Left lung (tissue), 14 donors: ENCODE measurements at places on chromosomes 6 and 20. TPM values are rescaled to one million over a fixed set of nuclear protein-coding genes. Genes with fewer than 3 reads are reported as not detected.

DNA sequence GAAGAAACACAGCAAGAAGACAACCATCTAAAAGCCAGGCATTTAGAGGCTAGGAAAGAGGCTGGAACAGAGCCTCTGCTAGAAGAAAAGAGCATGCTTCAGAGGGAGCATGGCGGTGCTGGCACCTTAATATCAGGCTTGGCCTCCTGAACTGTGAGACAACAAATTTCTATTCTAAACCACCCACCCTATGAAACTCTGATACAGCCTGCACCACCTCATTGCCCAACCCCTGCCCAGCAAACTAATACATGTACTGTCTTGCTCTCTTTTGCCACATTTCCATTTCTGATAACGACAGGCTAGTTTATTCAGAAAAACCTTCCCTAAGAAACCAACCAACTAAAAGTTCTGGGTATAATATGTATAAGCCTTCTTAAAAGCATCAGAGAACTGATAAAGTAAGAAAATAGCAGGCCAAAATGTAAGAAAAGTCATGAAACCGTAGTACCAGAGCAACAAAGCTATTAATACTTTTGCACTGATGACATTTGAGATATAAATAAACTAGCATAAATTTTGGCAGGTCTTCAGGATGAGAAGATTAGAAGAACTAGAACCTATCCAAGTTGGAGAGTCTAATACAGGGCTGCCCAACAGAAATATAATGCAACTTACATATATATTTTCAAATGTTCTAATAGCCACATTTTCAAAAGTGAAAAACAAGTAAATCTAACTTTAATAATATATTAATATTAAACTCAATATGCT lies 184.7 kb upstream of the HSF2 start:
- no peak for DNase-seq

DNA sequence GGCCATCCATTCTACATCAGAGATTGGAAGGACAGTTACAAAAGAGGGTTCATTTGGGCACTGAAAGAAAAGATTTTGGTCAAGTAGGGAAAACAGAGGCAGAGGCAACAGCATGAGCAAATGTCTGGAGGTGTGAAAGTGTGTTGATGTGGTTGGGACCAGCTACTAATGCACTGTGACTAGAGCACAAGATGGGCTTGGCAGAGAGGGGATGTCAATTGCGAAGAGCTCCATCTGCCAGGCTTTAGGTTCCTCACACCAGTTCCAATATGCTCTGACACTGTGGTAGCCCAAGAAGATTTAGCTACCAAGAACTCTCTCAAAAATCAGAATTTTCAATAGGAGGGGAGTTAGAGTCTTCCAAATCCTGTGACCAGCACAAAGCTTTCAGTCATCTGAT lies 42.1 kb downstream of the TRAF3IP2 start:
- no peak for DNase-seq

GRCh38 chr6:147752689-147753403 lies 244.4 kb downstream of the SAMD5 start:
- no peak for DNase-seq

GRCh38 chr6:144178323-144178722 lies 28.0 kb downstream of the STX11 start:
- no peak for DNase-seq

GRCh38 chr6:42530751-42531150 lies 33.1 kb upstream of the UBR2 start:
- DNase-seq, result no peak

- no peak for DNase-seq
Observed at GRCh38 chr20:1891263-1892118, 3.7 kb upstream of the SIRPA start.

The PPP1R3G gene
- polyA plus RNA-seq, result 1.4 TPM

The RSPH9 gene
- polyA plus RNA-seq, result 2.8 TPM

The HAO1 gene
- polyA plus RNA-seq, result not detected

The PI16 gene
- 0.18 TPM for polyA plus RNA-seq

The TRIM10 gene
- polyA plus RNA-seq, result 0.99 TPM

The SERAC1 gene
- polyA plus RNA-seq, result 9.8 TPM
